ENCODE measurements at places on chromosomes 7 and 10.

- DNase-seq = no peak
Measured at GRCh38 chr10:71899665-71900412, 48.8 kb upstream of the PSAP start.

DNA sequence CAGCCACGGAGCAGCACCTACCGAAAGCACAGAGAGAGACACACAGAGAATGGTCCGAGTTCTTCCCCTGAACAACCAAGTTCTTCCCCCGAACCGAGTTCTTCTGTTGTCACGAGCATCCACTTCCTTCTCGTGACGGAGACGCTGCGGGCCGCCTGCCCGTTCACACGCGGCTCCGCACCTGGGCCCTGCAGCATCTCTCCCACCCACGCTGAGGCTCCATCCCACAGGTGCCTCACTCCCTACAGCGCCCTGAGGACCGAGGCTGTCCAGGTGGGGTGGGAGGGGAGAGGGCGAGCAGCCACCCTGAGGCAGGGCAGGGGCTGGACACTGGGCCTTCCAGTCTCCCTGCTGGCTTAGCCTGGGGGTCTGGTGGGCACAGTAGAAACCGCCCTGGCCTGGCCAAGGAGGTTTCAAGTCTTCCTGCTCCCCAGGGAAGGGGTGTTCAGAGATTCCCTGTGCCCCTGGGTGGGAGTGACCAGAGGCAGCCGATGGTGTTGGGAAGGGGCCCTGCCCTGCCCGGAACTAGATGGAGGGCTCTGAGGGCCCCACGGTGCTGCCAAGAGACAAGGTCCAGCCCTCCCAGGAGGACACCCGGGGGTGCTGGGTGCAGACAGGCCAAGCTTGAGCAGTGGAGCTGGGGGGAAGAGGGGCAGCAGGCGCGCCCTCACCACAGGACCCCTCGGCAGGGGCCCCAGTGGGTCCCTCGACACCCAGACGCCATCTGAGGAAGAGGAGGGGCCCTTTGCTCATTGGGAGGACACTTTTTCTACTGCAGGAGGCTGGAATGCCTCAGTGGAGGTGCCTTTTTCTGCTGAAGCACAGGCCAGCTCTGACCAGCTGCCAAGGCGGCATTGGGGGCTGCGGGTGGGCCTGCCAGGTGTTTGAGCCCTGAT, 5.2 kb upstream of the NKX6-2 start:
- DNase-seq = no peak

DNA sequence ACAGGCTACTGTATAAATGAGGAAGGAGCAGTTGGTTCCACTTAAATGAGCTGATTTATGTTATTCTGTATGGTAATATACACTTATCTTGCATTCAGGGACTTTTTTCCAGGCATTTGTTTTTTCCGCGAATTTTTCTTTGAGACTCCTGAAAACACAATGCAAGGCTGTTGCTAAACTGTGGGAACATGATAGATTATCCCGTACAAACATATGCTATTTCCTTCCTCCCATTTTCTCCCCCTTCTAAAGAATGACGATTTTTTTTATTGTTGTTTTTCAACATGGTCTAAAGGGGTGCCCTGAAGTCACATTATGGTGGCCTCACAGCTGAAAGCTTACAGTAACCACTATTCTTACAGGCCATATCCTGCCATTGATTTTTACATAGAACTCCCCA, 523.9 kb upstream of the NRP1 start:
- no peak for DNase-seq

DNA sequence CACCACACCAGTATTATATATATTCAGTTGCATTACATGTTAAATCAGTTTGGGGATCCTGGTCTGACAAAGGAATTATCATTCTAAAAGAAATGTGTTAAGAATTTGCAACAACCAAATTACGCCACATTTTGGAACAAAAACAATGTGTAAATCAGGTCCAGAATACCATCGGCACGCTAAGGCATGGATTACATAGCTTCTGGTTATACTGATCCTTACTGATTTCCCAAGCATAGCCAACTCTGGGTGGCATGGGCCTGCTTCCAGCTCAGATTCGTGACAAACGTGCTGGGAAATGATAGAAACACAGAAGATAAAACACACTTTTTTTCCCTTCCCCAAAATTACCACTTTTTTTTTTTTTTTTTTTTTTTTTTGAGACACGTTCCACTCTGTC, 660.0 kb downstream of the SORCS1 start:
- DNase-seq = no peak

DNA sequence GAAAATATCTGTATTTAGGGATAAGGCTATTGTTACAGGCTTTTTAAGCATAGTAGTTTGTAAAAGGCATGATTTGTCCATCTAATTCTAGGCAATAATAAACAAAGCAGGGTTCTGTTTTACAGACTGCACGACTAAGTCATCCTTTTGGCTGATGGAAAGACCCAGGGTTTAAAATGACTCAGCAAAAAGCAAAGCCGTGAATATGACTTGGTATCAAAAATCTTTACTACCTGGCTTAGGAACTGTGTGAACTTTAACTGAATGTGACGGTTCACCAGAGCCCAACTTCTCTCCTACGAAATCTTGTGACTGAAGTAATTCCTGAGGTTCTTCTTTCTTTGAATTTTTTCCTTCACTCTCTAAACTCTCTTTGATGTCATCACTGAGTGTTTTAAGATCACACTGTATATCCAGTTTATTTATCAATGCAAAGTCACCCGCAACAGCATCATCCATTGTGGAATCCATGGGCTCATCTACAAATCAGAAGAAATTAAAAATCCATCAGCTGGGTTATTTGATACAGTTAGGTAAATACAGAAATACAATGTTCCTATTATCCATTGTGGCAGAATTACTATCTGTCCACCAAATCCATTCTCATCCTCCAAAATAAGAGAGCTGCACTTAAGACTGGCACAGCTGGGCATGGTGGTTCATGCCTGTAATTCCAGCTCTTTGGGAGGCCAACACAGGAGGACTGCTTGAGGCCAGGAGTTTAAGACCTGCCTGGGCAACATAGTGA, 17.0 kb downstream of the ATE1 start:
- no peak for DNase-seq

GRCh38 chr10:19730907-19731217, 85.4 kb upstream of the PLXDC2 start:
- DNase-seq = no peak

- no peak for DNase-seq
Measured at GRCh38 chr7:34501156-34501555, 156.9 kb upstream of the NPSR1 start.

- DNase-seq = no peak
Measured at GRCh38 chr7:128591705-128592104, 80.4 kb upstream of the GARIN1A start.

DNA sequence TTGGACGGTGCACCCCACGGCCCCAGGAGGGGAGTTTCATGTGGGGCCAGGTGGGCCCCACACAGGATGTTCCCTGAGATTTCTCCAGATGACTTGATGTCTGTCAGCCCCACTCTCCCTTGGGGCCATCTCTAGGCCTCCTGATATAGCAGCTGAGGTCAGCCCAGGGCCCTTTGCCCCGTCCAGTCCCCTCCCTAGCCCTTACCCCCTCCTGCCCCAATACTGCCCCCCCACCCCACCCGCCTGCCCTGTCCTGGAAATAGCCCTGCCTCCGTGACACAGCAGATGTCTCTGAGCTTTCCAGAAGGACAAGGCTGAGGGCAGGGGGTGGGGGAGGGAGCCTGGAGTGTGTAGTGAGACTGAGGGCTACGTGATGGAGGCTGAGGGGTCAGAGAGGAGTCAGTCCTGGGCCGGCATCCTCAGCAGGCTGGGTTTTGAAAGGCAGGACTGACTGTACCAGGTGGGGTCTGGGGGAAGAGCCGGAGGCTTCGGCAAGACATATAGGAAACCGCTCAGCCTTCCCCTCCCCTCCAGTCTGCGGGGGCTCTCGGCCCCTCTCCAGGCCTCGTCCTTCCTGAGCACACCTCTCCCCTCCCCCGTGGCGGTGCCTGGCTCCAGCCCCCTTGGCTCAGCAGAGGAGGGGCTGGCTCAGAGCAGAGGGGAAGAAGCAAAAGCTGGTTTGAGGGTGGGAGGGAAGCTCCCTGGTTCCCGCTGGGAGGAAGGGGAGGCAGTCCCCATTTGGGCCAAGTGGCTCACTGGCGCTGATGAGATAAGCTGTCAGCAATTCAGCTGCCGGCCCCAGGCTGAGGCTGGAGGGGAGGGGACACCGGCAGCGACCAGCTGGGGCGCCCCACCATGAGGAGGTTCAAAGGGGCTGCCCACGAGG, 2.0 kb downstream of the FLNC start:
- DNase-seq = no peak

DNA sequence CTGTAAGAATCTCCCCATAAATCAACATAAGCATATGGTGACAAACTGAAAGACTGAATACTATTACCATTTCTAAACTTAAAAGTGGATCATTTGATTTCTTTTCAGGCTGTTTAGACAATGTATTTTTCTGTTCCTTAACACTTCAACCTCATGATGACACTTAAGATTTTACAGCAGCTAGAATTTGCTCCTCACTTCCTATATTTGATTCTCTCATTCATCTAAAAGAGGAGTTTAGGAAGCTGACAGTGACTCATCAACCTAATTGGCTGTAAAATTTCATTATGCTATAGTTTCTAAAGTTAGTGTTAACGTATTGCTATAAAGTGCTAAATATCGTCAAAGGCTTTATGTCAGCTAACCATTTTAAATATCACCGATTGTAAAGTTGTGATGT, 478.7 kb downstream of the GRM8 start:
- DNase-seq = no peak
